ENCODE measurements at places on chromosomes 12 and 14.

- no peak for DNase-seq
Measured at GRCh38 chr12:58291106-58291505, 349.7 kb downstream of the ATP23 start.

DNA sequence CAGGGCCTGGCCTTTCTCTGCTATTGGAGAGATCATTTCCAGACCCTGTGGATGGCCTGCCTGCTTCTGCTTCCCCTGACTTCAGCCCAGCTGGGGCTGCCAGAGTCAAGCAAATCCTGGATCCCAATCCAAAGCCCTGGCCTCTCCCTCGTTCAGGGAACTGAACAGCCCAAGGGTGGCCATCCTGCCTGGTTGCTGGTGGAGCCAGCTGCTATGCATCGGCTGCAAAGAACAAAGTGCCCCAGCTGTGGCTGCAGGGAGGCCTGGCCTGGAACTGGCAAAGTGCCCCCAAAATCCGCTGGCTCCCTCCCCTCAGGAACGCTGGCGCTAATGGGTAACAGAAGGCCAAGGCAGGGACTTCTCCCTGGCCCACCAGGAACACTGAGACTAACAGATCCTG is 56.4 kb downstream of the LRRC74A start:
- DNase-seq: peak; percentile 67

DNA sequence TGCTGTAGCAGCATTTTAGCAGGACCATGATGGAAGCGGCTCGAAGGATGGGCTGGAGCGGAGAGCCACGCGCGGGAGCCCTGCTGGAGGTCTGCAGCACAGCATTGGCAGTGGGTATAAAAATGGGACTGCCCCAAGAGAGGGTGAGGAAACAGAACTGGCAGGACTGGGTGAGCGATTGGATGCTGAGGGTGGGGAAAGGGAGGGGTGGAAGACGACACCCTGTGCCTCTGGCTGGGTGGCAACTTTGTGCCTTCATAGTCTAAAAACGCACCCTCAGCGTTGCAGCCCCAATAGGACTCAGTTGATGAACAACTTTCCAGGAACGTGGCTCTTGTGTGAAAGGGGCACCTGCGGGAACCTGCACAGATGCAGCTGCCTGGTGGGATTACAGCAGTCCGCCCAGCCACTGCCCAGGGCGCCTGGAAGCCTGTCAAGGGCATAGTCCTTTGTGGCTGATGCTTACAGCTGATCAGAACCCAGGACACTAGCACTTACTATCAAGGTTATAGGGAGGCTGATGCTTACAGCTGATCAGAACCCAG is 73.0 kb downstream of the NINJ2 start:
- DNase-seq: peak; percentile 47

DNA sequence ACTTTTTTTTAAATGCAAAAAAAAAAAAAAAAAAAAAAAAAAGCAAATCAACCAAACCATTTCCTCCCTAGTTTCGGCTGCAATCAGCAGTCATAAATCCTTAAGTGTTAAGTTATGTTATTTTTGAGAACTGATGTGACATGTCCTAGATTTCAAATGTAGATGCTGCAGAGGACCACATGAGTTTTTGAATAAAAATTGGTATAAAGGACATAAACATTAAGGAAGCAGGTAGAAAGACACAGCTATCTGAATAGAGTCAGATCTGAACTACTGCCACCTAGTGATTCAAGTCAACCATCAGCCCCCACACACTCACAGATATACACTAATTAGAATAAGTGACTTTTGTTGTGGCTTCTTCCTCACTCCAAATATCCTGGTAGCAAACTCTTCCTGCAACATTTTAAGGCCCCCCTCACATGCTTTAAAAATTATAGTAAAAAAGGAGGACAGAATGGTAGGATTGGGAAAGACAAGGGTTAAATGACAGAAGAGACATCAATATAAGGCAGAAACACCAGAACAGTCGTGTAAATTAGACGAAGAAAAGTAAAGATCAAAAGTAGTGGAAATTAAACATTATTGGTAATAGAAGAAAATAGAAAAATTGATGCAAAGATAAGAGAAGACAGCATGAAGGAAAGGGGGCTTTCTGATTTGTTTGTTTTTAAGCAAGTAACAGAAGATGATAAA is 394.5 kb upstream of the ATP2B1 start:
- DNase-seq: no peak

DNA sequence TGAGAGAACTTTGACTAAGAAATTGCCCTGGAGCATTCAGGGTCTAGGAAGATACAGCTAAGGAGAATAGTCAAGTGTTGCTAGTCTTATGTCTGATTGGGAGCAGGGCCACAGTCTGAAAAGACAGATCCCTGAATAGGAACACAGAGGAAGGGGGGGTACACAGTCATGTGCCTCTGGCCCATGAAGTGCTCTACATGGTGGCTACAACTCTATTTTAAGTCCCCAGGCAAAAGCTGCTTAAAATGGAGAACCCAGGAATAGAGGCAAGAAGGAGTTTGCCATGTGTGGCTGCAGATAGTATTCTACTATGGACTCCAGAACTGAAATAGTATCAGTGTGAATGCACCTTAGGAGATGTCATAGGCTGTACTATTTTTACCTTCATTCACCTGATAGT is 118.0 kb upstream of the NPAS3 start:
- no peak for DNase-seq

GRCh38 chr14:52067873-52068614 is 815 bp downstream of the NID2 start:
- peak; percentile 67 for DNase-seq

DNA sequence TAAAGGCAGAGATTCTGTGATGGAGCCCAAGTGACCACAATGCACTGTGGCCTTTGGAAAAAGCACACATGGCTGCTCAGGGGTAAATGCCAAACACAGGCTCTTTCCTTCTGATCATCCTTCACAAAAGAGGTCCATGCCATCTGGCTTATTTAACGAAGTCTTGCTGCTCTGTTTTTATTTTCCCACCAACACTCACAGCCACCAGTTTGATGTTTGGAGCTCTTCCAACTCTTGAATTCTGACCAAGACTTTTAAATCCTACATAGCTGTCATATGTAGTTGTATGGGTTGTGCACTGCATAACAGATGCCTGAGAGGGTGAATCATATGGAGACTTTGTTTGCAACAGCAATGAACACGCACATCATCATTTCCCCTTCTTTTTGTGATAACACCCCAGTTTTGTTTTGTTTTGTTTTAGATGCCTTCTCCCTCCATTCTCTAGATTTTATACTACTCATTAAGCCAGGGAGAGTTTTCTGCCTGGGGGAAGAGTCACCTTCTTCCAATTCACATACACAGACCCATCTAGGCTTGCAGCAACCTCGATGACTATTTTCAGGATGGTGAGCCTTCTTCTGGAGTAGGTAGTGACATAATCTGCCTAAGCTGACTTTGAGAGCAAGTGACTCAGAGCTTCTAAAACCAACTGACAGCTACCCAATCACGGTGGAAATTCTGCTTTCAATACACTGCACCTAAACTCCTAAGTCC is 145.2 kb upstream of the WSCD2 start:
- DNase-seq: no peak

DNA sequence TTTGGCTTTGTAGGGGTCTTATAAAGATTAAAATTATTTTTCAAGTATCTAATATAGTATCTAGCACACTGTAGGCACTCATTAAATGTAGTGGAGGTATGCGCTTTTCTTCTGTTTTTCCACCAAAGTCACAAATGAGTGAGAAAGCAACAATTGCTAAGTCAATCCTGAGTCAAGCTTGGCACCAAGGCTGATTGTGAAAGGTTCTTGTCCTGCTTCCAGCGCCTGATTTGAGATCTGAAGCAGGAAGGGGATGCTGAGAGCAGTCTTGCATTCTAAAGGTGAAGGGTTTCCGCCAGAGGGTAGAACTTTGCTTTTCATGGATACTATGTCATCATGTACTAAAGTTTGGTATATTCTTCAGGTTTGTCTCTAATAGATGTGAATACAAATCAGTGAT is 64.9 kb upstream of the DAAM1 start:
- no peak for DNase-seq

- DNase-seq: no peak
Measured at GRCh38 chr12:46676396-46676795, 149.4 kb downstream of the SLC38A4 start.

Data from Right ventricle myocardium superior (tissue), 1 donor.